Fibroblast of skin of left quadriceps (primary cell): ENCODE measurements at places on chromosomes 6 and 20.

DNA sequence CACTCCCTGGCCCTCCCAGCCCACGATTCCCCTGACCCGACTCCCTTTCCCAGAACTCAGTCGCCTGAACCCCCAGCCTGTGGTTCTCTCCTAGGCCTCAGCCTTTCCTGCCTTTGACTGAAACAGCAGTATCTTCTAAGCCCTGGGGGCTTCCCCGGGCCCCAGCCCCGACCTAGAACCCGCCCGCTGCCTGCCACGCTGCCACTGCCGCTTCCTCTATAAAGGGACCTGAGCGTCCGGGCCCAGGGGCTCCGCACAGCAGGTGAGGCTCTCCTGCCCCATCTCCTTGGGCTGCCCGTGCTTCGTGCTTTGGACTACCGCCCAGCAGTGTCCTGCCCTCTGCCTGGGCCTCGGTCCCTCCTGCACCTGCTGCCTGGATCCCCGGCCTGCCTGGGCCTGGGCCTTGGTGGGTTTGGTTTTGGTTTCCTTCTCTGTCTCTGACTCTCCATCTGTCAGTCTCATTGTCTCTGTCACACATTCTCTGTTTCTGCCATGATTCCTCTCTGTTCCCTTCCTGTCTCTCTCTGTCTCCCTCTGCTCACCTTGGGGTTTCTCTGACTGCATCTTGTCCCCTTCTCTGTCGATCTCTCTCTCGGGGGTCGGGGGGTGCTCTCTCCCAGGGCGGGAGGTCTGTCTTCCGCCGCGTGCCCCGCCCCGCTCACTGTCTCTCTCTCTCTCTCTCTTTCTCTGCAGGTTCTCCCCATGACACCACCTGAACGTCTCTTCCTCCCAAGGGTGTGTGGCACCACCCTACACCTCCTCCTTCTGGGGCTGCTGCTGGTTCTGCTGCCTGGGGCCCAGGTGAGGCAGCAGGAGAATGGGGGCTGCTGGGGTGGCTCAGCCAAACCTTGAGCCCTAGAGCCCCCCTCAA lies at the start of gene LTA:
TSS of gene LTA (plus strand) at position 249 of the 871 bp plus-strand sequence. CDS start at position 703, 454 bp downstream.
- DNase-seq: no peak

DNA sequence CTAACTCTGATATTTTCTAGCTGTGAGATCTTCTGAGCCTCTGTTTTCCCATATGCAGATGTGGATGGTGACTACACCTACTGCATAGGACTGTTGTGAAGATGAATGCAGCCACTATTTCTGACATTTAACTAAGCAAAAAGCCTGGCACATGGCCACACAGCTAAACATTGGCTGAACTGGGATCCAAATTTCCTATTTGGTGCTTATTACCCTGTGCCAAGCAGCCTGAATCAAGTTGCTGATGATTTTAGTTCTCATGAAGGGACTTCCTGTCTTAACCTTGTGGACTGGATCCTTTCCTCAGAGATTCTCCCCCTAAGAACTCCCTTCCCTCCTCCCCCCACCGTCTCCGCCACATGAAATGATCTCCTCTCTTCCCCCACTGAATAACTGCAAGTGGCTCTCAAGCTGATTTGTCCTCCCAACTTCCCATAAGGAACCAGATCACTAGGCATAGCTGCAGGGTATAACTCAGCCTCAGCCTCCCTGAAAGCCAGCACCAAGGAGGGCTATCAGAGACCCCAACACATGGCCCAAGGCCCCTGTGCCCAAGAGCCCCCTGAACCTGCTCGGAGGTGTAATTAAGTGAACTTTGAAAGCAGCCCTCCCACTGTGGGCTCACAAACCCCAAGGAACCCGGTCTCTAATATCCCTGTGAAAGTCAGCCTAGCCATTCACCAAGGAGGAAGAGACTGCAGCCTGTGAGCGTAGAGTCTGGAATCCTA lies 55.7 kb downstream of the MAFB start:
- no peak for DNase-seq

- peak; percentile 69 for DNase-seq
Observed at GRCh38 chr6:108541843-108542759, 18.6 kb upstream of the FOXO3 start.

DNA sequence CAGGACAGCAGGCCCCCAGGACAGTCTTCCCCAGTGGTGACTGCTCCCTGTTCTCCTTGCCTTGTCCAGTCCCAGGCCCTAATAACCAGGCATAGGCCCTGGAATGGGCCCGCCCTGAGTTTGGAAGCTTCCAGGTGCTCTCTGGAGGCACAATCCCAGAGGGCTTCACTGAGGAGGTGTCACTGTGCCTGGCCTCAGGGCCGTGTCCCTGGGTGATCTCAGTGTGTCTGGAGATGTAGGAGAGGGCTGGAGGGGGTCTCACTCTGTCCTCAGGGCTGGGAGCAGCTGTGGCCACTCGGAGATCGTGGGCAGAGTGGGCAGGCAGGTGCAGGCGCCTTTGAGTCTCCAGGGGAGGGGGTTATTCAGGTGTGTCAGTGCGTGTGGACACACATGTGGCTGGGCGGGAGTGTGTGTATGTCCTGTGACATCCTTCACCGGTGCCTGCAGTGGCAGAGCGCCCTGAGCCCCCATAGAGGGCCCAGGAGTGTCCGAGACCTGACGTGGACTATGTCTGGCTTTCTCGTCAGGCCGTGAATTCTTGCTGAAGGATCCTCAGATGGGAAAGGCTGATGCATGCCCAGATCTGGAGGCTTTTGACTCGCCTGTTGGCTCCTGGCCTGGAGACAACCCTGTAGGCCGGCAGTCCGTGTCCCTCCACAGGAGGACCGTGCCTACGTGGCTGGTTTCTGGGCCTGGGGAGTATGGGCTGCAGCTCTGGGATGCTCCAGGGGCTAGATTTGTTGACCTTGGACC lies 5.5 kb upstream of the NPBWR2 start:
- no peak for DNase-seq

GRCh38 chr20:48189181-48189580 lies 403.9 kb upstream of the SULF2 start:
- peak; percentile 28 for DNase-seq

- no peak for DNase-seq
Observed at GRCh38 chr6:158572653-158573541, 13.0 kb downstream of the TMEM181 start.

DNA sequence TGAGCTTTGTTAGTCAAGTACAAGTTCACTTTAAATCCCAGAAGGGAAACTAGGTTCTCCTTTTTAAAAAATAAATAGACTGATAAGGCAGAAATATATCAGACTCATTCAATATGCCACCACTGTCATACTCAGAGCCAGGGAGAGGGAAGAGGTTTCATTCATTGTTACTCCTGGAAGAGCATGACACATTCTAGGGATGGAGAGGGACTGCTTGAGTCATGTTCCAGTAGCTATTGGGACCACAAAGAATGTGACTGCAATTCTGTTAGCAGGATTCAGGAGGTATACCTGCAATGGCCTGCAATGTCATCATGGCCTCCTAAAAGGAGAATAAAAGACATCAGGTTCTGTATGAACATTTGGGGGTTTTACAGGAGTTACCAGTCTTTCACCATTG lies 167.6 kb downstream of the TFAP2B start:
- DNase-seq: no peak

DNA sequence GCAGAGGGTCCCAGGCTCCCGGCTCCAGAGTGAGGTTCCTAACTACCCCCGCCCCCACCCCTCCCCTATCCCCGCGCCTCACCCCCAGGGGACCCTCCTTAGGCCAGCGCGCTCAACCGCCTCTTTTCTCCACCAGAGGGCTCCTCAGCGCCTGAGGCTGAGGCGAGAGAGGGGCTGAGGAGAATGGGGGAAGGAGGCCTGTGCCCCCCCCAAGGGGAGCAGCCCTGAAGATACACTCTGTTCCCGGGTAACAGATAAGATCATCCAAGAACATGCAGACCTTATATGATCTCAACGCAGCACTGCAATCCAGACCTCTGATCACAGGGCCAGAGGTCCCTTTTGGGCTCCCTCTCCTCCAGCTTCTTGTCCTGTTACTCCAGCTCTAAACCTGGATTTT lies 43.3 kb upstream of the MRPS10 start:
- DNase-seq: no peak

DNA sequence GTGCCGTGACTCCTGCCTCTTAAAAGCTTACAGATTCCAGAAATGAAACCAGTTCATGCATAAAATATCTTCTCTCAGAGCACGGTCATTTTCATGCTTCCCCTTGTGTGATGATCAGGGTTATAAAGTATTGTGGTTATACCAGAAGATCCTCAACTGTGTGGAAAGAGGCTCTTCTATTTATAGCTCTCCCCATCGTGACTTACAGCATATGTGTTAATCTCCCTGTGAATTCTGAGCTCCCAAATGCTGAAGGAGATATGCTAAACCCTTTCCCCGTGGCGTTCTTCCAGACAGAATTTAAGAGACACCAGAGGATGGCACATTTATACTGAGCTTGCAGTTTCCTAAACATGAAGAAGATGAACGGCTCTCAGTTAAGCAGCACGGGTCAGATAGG lies 158.8 kb downstream of the CDH26 start:
- peak; percentile 62 for DNase-seq

- no peak for DNase-seq
Observed at GRCh38 chr6:22697306-22697705, 127.9 kb downstream of the HDGFL1 start.

DNA sequence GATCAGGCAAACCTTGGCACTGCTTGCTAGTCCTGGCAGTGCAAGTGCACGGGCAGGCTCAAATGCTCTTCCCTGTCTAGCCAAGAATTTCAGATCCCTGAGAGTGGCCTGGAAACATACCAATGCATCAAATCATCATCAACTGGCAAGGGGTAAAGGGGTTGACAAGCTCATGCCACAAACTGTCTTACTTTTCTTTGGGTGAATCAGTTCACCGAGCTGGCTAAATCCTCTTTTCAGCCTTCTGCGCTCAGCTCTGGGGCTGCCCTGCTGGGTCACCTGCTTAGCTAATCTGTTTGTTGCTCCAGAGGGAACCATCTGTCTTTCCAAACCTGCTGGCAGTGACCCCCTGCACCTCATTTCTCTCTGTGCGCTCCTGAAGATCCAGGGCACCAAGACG lies 59.5 kb downstream of the LYRM4 start:
- DNase-seq: no peak

- no peak for DNase-seq
Observed at GRCh38 chr6:136945711-136946121, 23.6 kb downstream of the SLC35D3 start.

GRCh38 chr6:33983109-33983716 lies 162.7 kb downstream of the GRM4 start:
- DNase-seq: no peak

GRCh38 chr6:36997811-36998722 lies 7.4 kb upstream of the FGD2 start:
- DNase-seq: no peak

GRCh38 chr6:108768166-108768555 lies 80.1 kb upstream of the ARMC2 start:
- no peak for DNase-seq

DNA sequence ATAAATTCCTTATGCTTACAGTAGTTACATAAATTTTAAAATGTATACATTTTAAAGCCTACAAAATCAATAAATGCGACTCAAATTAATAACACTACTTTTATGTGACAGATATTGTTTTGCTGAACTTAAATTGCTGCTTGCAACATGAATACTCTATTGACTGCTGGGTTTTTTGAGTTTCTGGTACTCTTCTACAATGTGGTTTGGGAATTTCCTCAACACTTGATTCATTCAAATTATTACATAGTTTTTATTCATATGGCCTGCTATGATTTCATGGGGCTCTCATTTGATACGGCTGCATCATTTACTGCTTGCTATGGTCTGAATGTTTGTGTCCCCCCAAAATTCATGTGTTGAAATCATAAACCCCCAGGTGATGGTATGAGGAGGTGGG lies 2.3 kb upstream of the TXLNB start:
- no peak for DNase-seq

DNA sequence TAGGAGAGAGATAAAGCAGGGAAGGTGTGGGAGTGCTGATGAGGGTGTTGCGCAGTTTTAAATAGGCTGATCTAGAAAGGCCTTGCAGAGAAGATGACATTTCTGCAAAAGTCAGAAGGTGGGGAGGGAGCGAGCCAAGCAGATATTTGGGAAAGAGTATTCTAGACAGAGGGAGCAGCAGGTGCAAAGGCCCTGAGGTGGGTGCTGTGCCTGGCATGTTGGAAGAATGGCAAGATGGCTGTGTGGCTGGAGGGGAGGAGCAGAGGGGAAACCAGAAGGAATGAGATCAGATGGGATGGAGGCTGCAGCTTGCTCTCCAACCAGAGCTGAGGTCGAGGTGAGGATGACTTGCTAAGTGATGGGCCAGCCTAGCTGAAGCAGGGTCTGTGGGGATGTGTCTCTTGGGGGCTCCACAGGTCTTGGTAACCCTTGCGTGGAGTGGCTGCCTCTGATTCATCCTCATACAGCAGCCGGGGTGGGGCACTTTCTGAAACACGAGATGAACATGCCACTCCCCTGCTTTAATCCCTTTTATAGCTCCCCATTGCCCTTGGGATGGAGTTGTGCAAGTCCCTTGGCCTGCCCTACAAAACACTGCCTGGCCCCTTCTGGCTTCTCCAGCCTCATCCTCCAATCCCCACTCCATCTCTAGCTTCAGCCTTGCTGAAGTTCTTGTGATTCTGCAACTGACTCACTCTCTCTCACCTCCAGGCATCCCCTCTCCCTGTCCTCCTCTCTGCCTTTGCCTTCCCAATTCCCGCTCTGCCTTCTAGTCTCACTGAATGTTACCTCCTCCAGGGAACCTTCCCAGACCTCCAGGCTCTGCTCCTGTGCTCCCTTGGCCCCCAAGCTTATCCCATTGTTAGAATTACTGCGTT lies 94.1 kb downstream of the CDH22 start:
- DNase-seq: peak; percentile 16

GRCh38 chr6:50654155-50654554 lies 59.2 kb upstream of the TFAP2D start:
- DNase-seq: no peak

DNA sequence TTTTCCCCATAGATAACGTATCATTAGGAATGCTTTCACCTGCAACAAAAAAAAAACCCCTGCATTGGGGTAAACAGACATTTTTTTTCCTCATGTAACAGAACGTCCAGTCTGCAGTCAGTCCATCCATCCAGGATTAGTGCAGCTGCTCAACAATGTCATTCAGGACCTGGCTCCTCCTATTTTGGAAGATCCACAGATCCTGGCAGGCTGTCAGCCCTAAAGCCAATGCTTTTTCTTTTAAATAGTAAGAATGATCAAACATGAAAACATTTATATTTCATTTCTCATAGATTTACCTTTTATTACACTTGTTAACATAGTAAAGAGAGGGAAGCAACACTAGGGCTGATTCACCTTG lies 116.5 kb upstream of the CCDC28A start:
- no peak for DNase-seq

DNA sequence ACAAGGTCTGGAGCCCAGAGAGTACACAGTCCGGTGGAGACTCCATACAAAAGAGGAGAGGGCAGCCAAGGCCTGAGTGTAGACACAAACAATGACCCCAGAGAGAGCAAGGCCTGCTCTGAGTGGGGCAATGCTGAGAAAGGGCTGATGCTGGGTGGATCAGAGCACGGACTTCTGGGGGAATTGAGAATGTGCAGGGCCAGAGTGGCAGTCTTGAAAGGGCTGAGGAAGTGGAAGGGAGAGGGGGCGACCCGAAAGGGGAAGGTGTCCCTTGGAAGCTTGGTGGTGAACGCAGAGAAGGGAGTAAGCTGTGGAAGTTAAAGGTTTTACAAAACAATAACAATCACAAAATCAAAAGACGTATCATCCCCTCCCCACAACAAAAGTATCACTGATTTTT lies 12.0 kb upstream of the GRM4 start:
- DNase-seq: no peak

- peak; percentile 34 for DNase-seq
Observed at GRCh38 chr6:154154389-154154967, 115.4 kb downstream of the OPRM1 start.

- no peak for DNase-seq
Observed at GRCh38 chr20:52193886-52194545, 2.4 kb upstream of the ZFP64 start.
